ENCODE measurements at places on chromosomes 11 and 22.

DNA sequence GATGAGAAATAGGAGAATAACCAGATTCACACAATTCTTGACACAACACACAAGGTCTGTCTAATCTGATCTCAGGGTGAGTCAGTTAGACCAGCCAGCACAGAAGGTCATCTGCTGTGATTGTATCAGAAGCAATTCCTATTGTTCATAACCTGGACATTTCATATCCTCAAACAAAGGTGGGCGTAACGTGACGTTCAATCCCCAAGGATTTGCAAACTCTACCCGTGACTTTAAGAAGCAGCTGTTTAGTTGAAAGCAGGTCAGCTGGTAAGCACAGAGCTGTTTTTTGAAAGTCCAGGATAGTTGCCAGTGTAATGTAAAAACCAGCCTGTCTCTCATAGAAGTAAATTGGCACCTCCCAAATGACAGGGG, 385.1 kb downstream of the DCDC1 start:
- no peak for DNase-seq

DNA sequence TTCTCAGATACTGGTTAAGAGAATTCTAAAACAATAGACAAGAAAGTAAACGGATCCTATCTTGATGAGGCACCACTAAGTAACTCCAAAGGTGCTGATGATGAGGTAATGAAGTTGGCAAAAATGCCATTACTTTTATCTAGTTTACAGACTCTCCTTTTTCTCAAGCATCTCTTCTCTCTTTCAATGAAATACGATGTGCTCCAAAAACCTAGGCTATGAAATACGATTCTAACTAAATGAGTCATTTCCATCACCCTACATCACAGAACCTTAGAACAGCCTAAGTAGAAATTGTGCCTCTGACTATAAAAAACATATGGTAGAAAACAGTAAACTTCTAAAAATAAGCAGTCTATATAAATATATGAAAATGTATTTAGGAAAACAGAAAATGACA, 58.9 kb upstream of the ARHGAP32 start:
- no peak for DNase-seq

- DNase-seq = no peak
Observed at GRCh38 chr11:72114570-72114969, 2.1 kb upstream of the ANAPC15 start.

DNA sequence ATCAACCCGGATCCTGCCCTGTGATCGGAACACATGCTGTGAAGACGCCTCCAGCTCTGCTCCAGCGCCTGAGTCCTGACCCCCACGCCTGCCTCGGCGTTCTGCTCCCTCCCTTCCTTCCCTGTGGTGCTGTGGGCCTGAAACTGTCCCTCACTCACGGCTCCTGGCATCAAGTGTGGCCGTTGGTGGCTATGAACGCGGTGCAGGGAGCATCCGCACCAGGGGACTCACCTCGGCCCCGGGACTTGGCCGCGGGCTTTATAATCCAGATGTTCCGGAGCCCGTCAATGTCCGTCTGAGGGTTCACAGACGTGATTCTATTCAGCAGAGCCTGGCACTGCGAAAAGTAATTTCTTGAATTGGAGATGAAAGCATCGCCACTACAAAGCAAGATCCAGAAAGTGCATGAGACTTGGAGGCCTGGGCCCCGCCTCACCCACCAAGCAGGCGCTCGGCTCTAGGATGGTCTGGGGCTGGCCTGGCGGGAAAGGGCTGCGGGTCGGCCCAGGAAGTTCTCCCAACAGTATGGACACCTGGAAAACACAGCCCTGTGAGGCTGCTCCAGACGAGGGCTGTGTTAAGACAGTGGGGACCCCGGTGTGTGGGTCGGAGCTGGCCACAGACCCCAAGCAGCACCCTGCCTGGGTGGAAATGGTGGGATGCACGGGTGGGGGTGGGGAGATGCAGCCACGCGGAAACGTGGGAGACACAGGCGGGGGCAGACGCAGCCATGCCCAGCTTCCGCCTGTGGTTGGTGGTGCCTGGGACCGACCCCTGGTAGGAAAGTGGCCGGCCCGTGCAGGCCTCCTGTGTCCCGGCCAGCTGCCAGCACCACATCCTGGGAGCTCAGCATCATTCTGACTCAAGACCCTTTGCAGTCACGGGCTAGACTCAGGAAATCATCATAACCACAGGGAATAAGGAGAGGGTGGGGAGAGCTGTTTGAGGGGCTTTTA, 21.8 kb upstream of the IL17REL start:
- no peak for DNase-seq

- DNase-seq = no peak
Observed at GRCh38 chr11:10407055-10407454, 48.0 kb upstream of the AMPD3 start.

- DNase-seq = no peak
Observed at GRCh38 chr11:122319085-122319484, 203.1 kb upstream of the BLID start.

GRCh38 chr11:100791103-100791502, 104.0 kb downstream of the ARHGAP42 start:
- no peak for DNase-seq

Measured in NCI-H2029 (cell line).